Right renal pelvis (tissue), 4 donors: ENCODE measurements at places on chromosomes 16 and 17. TPM values are rescaled to one million over a fixed set of nuclear protein-coding genes. Genes with fewer than 3 reads are reported as not detected.

Gene SDR42E1
- 15.0 TPM for polyA plus RNA-seq

Gene KRTAP9-8
- polyA plus RNA-seq: not detected

Gene TAT
- 0.06 TPM for polyA plus RNA-seq

Gene WNT3
- 2.0 TPM for polyA plus RNA-seq

Gene MYO15B
- polyA plus RNA-seq: 97.6 TPM

Gene CHD9NB
- polyA plus RNA-seq: 14.6 TPM

Gene TP53TG3
- polyA plus RNA-seq: not detected

Gene SLFN14
- polyA plus RNA-seq: 0.15 TPM

Gene HAS3
- 4.9 TPM for polyA plus RNA-seq

Gene ANKRD40CL
- polyA plus RNA-seq: not detected

DNA sequence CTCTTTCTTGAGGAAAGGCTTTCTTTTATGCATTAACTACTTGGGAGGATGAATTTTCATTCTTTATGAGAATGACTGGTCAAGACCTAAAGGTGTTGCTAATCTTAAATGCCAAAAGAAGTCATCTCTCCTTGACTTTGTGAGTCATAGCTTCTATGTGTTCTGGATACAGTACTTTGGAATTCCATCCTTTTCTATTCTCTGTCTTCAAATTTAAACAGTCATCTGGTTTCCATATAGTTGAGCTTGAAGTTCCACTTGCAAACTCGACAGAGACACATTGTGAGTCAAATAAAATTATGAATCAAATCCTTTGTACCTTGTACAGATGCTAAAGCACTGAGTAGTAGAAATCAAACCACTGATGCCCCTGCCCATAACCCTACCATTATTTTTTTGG is 271.9 kb upstream of the PMFBP1 start:
- DNase-seq: no peak

GRCh38 chr16:76278086-76278485 is 885 bp downstream of the CNTNAP4 start:
- no peak for DNase-seq

- no peak for DNase-seq
These were observed 11.8 kb upstream of the CLTC start for GRCh38 chr17:59607817-59608403.

DNA sequence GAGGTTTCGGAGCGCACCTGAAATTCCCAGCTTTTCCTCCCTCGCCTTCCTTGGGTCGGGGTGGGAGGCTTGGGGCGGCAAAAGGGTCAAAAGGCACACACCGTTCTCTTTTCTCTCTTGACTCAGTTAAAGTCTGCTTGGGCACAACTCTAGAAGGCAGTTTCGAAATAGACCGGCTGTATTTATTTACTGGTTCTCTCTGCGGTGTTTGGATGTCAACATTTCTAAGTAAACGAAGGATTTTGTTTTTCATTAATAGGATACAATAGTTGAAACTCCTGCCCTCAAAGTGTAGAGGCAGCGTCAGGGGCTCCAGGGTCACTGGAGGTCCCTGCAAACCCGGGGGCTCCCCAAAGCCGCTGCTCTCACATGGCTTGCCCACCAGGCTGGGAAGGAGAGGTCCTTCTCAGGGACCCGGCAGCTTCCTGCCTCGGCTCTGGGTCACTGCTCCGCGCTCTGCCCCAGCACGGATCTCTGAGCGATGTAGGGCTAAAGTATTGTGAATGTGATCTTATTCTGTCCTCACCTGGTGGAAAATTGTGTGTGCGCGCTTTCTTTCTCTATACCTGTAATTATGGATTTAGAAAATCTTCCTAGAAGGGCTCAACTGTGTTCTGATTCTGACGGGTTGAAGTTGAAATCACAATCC is 952 bp downstream of the BMERB1 start:
- no peak for DNase-seq

GRCh38 chr17:81059026-81059425 is 24.1 kb downstream of the BAIAP2 start:
- DNase-seq: no peak

- DNase-seq: no peak
These were observed 10.5 kb upstream of the ADAMTS18 start for GRCh38 chr16:77445324-77445723.

GRCh38 chr17:46027048-46027975 is 28.3 kb downstream of the STH start:
- no peak for DNase-seq

DNA sequence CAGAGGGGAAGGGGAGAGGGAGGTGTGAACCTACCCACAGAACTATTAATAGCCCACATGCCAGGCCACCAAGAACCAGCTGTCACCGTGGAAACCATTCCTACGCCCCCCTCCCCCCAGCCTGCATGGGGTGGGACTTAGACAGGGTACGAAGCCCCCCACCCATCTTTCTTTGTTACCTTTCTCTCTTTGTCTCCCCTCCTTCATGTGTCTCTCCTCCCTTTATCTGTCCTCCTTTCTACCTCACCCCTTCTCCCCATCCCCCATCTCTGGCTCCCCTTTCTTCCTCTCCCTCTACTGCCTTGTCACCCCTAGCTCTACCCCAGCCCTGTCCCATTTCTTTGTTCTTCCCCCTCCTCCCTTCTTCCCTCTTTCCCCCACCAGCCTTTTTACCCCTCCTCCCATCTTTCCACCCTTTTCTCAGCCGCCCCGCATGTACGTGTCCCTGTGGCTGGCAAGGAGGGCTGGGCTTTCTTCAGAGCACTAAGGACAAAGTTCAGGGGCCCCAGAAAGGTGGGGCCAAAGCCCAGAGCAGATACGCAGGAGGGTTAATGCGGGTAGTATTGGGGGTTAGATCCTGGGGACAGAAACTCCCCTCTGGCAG is 8.0 kb downstream of the THRA start:
- no peak for DNase-seq

DNA sequence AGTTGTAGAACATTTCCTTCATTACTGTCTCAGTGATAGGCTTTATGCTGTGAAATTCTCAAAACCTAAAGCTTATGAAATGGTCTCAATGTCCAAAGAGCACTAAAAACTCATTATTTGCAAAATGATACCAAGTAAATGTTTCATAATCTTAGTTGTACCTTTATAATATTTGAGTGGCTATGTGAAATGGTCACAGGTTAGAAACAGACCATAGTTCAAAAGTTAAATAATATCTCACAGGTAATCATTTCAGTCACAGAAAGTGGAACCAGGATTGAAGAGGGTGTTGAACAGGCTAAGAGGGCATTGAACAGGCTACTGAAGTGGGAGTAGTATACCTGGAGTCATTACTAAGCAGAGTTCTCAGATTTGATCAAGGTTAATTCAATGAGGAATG is 2.9 kb downstream of the RDM1 start:
- no peak for DNase-seq

GRCh38 chr16:25279491-25279890 is 21.8 kb upstream of the ZKSCAN2 start:
- DNase-seq: no peak

- DNase-seq: no peak
These were observed 54.5 kb downstream of the PAFAH1B1 start for GRCh38 chr17:2647957-2648356.

GRCh38 chr16:57009643-57010170 is 20.4 kb downstream of the NLRC5 start:
- DNase-seq: no peak

- DNase-seq: no peak
These were observed 41.4 kb upstream of the MEIOC start for GRCh38 chr17:44614862-44615261.

GRCh38 chr17:75144816-75145512 is 9.3 kb downstream of the JPT1 start:
- no peak for DNase-seq

GRCh38 chr17:75010683-75011400 is 1.6 kb upstream of the MRPL58 start:
- DNase-seq: no peak
